NCI-H1092 treated with DMSO at 0.1 percent for 48 hours (cell line): ENCODE measurements at places on chromosomes 4 and X.

GRCh38 chr4:15797320-15797719 lies 19.2 kb downstream of the CD38 start:
- no peak for DNase-seq

DNA sequence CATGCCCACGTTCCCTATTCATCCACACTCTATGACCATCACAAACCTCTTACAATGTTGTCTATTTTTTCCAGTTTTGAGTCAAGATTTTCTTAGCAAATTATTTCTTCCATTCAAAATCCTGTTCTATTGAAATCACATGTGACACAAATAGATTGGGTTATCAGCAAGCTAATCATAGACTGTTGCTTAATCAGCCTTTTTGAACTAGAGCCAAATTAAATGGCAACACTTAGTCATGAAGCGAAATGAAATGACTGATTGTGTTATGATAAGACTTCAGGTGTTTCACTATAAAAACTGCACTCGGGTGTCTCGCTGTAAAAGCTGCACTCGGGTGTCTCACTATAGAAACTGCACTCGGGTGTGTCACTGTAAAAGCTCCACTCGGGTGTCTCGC lies 890.0 kb upstream of the FRG1 start:
- DNase-seq, result peak; percentile 46

- no peak for DNase-seq
Measured at GRCh38 chr4:174375422-174375821, 91.7 kb downstream of the CEP44 start.

GRCh38 chrX:40933706-40934425 lies 151.4 kb upstream of the USP9X start:
- DNase-seq, result no peak

GRCh38 chr4:27720010-27720766 lies 859.5 kb downstream of the STIM2 start:
- DNase-seq, result no peak

DNA sequence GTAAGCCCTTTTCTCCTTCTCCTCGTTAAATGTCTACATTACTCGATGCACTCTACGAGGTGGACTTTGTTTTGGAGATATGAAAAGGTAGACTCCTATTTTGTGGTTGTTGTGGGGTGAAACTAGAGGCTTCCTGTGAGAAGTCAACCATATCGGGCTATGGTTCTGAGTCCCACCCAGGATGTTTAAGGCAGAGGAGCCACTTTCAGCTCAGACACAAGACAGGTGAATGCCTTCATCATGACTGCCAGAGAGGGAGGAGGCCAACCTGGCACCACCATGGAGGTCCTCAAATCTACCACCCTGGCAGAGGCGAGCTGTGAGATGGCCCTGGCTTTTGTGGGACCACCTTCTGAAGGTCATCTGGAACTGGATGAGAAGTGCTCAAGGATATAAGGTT lies 154.4 kb upstream of the KLF3 start:
- no peak for DNase-seq

- no peak for DNase-seq
Measured at GRCh38 chrX:340121-340520, 21.5 kb upstream of the GTPBP6 start.

GRCh38 chr4:125917559-125917958 lies 602.8 kb downstream of the FAT4 start:
- DNase-seq, result no peak

DNA sequence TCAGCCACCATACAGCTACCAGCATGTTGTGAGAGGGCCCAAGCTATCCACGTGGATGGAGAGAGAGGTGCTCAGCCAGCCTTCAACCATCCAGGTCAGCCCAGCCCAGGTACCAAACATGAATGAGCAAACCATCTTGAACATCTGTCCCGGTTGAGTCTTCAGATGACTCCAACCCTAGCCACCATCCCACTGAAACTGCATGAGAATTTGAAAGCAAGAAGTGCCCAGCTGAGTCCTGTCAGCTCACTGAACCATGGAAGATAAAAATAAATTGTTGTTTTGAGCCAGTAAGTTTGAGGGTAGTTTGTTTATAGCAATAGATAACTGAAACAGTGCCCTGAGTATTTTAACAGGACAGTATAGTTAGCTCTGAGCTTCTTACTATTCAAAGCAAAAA lies 7.3 kb upstream of the SEL1L3 start:
- DNase-seq, result no peak

- no peak for DNase-seq
Measured at GRCh38 chr4:47711646-47712045, 126.2 kb downstream of the CORIN start.

GRCh38 chr4:187687697-187688096 lies 307.9 kb upstream of the ZFP42 start:
- no peak for DNase-seq

GRCh38 chrX:107482046-107482445 lies 32.6 kb downstream of the FRMPD3 start:
- DNase-seq, result peak; percentile 8

GRCh38 chr4:24595659-24596058 lies 11.3 kb upstream of the DHX15 start:
- no peak for DNase-seq

DNA sequence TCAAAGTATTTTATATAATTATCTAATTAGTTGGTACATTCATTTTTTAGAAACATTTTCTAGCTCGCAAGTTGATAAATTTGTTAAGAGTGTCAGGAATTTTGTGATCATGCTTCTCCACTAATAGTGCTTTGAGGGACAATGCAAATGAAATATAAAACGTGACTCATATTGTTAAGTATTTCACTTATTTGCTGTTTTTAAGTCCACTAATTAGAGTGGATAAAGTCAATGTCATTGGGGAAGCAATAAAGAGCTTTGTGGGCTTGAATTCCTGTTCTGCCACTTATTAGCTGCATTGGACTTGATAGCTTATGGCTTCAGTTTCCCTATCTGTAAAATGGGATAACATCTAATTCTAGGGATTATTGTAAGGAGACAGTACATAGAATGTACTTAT lies 26.5 kb upstream of the ANAPC4 start:
- no peak for DNase-seq

DNA sequence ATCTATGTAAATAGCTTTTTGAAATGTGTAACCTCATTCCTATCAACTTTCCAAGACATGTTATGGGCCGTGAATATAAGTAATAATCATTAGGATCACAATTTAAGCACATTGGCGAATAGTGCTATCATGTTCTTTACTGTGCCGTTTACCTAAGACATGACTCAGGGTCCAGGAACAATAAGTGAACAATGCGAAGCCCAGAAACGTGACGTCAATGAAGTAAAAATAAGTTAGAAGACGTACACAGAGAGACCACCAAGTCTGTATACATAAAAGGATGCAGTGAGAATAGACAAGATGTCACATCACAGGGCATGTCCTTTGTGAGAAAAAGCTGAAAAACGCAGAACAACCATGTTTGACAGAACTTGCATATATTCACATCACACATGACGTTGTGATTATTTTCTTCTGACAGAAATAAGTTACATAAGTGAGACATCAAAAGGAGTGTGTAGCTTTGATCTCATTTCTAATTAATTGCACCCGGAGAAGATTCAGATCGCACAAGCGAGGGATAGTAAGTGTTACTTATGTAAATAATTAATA lies 49.4 kb upstream of the FAT1 start:
- no peak for DNase-seq

GRCh38 chr4:169253113-169253671 lies 17.6 kb downstream of the SH3RF1 start:
- no peak for DNase-seq

GRCh38 chrX:19678941-19679340 lies 163.6 kb upstream of the MAP3K15 start:
- no peak for DNase-seq

- DNase-seq, result no peak
Measured at GRCh38 chr4:8379281-8379680, 61.2 kb downstream of the ACOX3 start.

DNA sequence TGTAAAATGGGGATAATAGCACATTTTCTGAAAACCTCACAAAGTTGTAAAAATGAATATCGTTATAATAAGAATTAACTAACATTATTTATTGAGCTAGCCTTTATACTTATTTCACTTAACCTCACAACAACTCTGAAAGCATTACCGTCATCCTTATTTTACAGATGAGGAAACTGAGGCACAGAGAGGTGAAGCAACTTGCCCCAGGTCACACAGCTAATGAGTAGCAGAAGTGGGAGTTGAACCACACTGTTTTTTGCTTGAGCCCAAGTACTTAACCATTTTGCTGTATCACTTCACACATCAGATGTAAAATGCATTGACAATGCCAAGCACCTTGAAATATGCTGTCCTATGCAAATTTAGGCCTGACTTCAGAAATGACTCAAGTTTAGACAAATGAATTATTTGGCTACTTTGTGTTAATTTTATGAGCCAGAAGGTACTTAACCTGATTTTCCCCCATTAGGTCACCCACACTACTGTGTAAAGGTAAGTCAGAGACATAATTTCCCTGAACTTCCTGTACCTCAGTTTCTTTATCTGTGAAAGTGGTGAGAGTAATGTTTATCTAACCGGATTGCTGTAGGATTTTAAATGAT lies 23.1 kb downstream of the CD40LG start:
- no peak for DNase-seq

- DNase-seq, result no peak
Measured at GRCh38 chrX:69543572-69543971, 39.4 kb downstream of the NALF2 start.

DNA sequence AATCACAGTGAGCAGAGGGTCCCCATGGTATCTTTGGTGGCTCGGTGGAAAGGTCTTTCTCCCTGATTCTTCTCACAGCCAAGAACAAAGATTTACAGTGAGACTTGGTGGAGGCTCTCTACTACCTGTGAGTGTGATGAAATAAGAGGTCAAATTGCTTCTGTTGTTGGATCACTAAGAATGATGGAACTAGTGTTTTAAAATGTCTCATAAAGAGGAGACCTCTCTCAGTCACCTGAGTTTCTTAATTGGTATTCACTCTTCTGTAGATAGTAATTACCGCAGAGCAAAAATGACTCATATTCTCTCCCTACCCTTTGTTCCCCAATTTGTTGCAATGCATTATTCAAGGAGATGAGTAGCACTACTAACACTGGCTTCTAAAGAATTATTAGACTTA lies 100.9 kb upstream of the TBC1D9 start:
- no peak for DNase-seq

DNA sequence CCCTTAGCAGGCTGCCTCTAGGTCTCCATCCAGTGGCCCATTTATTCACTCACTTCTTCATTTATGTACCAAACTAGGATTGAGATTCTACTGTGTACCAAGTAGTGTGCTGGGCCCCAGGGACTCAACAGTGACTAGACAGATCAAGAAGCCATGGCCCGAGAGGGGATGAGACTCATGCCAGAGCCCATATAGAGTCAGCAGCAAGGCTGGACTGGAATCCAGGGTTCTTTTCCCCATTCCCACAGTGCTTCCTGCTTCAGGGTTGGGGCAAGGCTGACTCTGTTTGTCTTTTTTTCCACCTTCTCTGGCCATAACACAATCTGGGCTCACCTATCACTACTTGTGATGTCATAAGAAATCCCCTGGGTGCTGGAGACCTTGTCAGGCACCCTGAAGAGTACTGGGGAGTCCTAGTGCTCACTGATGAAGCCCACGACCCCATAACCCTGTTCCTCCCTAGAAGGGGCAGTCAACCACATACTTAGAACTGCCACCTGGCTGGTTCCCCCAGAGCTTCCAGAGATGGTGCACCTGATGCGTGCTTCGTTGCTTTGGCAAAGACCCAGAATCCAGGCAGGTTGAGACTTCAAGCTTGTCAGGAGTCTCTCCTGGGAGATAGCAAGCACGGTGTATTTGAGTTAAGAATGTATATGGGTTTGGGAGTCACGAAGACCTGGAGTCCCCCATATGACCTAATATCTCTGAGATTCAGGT lies 6.2 kb downstream of the RTL5 start:
- no peak for DNase-seq

DNA sequence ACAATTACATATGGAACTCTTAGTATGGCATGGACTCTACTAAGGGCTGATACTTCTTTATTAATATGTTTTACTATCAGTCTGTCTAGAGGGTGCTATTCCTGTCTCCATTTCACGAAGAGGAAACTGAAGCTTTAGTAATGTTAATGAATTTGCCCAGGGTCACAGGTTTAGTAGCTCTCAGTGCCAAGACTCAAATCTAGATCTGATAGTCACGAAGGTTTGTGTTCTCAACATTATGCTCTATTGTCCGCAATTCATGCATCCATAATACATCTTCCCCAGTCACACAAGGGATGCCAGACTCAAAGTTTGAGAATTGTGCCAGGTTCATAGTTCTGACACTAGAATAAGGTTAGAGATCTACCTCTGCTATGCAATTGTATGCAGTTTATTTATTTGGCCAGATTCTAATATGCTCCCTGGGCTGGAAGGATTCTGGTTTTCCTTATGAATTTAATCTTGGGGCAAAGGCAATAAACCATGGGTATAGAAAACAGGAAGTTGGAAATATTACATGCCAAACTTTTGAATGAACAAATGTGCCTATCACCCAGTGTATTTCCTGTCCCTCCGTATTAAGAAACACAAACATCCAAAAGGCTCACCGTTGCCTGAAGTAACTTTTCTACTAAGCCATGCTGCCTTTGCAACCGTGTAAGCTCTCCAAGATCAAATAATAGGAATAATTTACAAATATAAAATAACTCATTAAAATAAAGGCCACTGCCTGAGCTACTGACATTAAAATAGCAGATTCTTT lies 478.5 kb downstream of the INPP4B start:
- DNase-seq, result no peak

- DNase-seq, result no peak
Measured at GRCh38 chr4:1718095-1718850, 2.9 kb downstream of the TMEM129 start.

- peak; percentile 73 for DNase-seq
Measured at GRCh38 chr4:7691982-7692381, 247.7 kb downstream of the AFAP1 start.

DNA sequence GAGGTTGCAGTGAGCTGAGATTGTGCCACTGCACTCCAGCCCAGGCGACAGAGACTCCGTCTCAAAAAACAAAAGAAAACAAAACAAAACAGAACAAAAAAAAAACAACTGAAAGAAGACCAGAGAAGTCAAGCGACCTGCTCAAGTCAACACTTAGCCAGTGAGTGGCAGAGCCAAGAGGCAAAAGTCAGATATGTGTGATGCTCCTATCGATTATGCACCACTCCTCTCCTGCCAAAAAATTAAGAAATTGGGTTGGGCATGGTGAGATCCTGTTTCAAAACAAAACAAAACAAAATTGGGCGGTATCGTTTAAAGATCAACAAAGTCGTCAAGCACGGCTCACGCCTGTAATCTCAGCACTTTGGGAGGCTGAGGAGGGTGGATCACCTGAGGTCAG lies 137.7 kb downstream of the PDS5A start:
- DNase-seq, result no peak
